ENCODE measurements at places on chromosomes 13 and 19.
A peak's percentile ranks its signal among the peaks of the same experiment; 100 is the strongest.

- no peak for DNase-seq
Observed at GRCh38 chr13:34748596-34748995, 193.5 kb upstream of the NBEA start.

DNA sequence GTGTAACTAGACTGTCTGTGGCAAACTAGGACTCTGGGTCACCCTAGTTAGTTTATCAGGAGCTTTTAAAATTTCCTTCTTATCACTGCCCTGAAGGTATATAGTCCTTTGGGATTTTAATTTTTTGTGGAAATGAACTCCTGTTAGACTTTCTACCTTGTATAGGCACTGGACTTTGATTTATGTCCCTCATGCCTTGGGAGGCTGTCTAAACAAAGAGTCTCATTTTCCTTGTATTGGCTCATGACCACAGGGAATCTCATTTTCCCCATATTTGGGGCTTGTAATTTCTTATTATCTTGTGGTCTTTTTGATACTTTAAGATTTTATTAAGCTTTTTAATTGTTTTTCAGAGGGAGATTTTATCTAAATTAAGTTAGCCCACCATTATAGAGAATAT lies 21.4 kb downstream of the KCTD4 start:
- no peak for DNase-seq

GRCh38 chr19:42475366-42475765 lies 32.6 kb upstream of the CXCL17 start:
- no peak for DNase-seq

DNA sequence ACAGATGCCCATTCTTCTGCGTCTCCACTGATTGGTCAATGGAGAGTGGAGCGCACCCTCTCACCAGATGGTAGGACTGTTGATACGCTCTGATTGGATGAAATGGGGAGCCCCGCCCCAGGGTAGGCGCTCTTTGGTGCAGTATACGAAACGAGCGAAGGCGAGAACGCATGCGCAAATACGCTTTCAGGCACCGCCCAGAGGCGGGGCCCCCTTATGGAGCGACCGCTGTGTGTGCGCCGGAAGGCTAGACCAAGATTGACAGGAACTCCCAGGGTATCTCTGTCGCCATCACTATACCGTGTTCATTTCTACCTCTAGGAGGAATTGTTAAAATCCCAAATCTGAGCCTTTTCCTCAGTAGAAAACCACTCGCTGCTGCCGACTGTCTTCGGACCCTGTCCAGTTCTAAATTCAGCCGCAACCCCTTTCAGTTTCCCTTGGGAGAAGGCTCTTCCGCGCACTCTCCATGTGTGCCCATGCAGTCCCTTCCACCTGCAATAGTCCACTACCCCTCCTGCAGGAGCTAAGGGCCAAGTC lies 720 bp upstream of the HNRNPL start:
- DNase-seq = no peak

DNA sequence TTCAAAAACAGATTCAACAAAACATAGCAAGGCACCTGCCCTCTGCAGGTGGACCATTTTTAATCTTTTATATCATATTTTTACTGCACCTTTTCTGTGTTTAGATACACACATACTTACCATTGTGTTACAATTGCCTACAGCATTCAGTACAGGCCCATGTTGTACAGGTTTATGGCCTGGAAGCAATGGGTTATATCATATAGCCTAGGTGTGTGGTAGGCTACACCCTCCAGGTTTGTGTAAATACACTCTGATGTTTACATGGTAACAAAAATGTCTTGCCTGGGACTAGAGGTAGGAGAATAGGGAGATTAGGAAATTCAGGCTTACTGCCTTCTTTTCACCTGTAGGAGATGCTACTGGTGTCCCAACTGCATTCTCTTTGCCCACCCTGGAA lies 8.2 kb upstream of the UBAC2 start:
- no peak for DNase-seq

DNA sequence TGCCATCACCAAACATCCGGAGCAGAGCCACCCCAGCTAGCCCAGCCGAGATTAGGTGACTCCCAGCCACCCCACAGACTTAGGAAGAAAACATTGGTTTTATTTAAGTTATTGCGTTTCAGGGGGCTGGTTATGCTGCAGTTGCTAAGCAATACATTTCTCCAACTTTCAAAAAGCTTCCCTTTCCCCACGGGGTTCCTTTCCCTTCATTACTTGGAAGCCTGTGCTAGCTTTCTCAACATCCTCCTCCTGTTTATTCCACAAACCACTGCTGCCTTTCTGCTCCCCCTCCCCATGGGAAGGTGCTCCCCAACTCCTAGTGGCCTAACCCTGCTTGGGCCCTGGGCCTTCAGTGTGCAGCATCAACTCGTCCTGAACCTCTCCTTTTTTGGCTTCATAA lies 52.6 kb downstream of the CDADC1 start:
- DNase-seq = no peak

DNA sequence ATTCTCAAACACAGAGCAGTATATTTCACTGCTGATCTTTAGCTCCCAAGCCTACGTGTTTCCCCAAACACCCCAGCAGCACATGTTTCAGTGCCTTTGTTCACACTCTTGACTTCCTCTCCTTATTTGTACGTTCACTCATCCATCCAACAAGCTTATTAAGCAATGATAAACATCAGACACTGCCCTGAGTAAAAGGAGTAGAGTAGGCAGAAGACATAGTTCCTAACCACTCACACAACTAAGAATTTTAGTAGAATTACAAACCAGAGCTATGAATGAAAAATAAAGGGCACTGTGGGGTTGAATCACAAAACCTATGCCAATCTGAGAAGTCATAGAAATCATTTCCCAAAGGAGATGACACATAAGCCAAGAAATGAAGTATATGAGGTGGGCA lies 213.5 kb downstream of the DIAPH3 start:
- DNase-seq = no peak

GRCh38 chr19:3537438-3538240 lies 1.3 kb upstream of the TEKTIP1 start:
- DNase-seq = no peak

GRCh38 chr19:56105090-56105701 lies 15.9 kb downstream of the ZNF787 start:
- DNase-seq = peak; percentile 49

- DNase-seq = peak; percentile 13
Observed at GRCh38 chr13:95176611-95177259, 124.5 kb downstream of the ABCC4 start.

DNA sequence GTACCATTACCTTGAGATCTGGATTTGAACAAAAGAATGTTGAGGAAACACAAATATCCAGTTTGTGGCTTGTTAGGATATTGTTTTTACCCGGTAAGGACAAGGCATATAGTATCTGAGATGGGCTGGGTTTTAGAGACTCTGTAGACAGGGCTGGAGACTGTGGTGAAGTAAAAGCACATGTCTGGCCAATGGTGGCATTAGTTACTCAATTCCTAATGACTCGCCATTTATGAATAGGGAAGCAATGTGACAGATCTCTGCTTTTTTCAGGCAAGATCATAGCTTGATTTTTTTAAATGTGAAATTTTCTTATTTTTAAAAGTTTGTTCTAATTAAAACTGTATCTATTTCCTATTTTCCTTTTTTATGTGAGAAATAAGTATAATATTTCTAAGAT lies 371.1 kb upstream of the SPRY2 start:
- DNase-seq = no peak

GRCh38 chr13:88281841-88282240 lies 610.7 kb downstream of the SLITRK5 start:
- DNase-seq = no peak

DNA sequence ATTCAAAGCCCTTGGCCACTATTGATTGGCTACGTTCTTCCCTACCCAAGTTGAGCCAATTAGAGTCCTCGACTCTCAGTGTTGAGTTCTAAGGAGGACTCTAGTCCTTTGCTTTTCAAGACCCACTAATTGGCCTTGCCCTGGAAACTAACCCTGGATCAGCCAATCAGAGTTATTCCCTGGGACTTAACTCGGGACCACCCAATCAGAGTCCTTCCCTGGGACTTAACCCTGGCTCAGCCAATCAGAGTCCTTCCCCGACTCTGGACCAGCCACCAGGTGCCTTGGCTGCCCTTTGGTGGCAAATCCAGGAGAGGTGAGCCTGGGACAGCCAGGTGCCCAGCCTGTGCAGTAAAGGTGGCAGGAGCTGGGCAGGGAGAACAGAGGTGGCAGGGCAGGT lies 28.7 kb downstream of the ATP8B3 start:
- DNase-seq = no peak

DNA sequence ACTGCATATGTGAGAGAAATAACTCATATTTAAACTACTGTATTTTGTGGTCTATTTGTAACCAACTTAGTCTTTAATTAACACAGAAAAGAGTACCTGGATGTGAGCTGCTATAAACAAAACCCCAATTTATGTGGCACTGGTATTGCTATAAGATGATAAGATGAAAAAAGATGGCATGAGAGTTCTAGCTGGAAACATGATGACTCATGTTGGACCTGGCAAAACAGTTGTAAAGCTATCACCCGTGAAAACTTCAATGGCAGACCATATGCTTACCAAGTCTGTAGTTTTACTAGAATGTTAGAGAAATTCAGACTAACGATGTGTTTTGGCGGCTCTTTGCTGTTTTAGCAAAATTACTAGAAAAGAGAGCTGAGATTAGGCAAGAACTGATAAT lies 69.6 kb upstream of the PCDH9 start:
- DNase-seq = no peak

- DNase-seq = peak; percentile 53
Observed at GRCh38 chr19:17755977-17756670, 4.8 kb downstream of the FCHO1 start.

- DNase-seq = no peak
Observed at GRCh38 chr19:18214779-18215433, 11.1 kb upstream of the RAB3A start.

GRCh38 chr13:35855531-35856019 lies 275.6 kb downstream of the DCLK1 start:
- no peak for DNase-seq

- peak; percentile 52 for DNase-seq
Observed at GRCh38 chr19:42092350-42092749, 16.4 kb downstream of the ZNF574 start.

GRCh38 chr13:109730812-109731335 lies 55.5 kb downstream of the IRS2 start:
- DNase-seq = no peak

All from CD4-positive, alpha-beta T cell treated with Interleukin-17A for 1 hour (primary cell).